Psoas muscle (tissue), 8 donors: ENCODE measurements at places on chromosomes 5 and 9. TPM values are rescaled to one million over a fixed set of nuclear protein-coding genes. Genes with fewer than 3 reads are reported as not detected.

The NME5 gene
- polyA plus RNA-seq: 0.32 TPM

The PCA3 gene
- 0.04 TPM for polyA plus RNA-seq

The SHB gene
- 30.7 TPM for polyA plus RNA-seq

The TTC39B gene
- polyA plus RNA-seq: 0.70 TPM

The CENPH gene
- 3.1 TPM for polyA plus RNA-seq

The ZNG1E gene
- polyA plus RNA-seq: 15.0 TPM

The PCDHAC1 gene
- not detected for polyA plus RNA-seq

The PCDHGC4 gene
- polyA plus RNA-seq: not detected

The LRRC19 gene
- polyA plus RNA-seq: 0.01 TPM

The ABL1 gene
- polyA plus RNA-seq: 31.2 TPM

The SCGB3A2 gene
- 0.17 TPM for polyA plus RNA-seq

The FAM153A gene
- polyA plus RNA-seq: 0.04 TPM

The ANKRD31 gene
- polyA plus RNA-seq: 0.01 TPM

The PCDHA12 gene
- not detected for polyA plus RNA-seq

The GEMIN5 gene
- 6.6 TPM for polyA plus RNA-seq

The RFESD gene
- polyA plus RNA-seq: 4.7 TPM

The ACSL6 gene
- polyA plus RNA-seq: 0.13 TPM

The CNOT8 gene
- polyA plus RNA-seq: 33.9 TPM

The ELAVL2 gene
- polyA plus RNA-seq: 0.04 TPM

The CCNJL gene
- polyA plus RNA-seq: 0.04 TPM

The PCDHGB2 gene
- polyA plus RNA-seq: 0.67 TPM

The SOWAHA gene
- polyA plus RNA-seq: 0.06 TPM

The PJA2 gene
- 20.9 TPM for polyA plus RNA-seq

The MYMK gene
- polyA plus RNA-seq: not detected
